NCI-H774 (cell line): ENCODE measurements at places on chromosomes 16 and 17.
A peak's percentile ranks its signal among the peaks of the same experiment; 100 is the strongest.

- DNase-seq = no peak
Observed at GRCh38 chr17:30570596-30571265, 93.5 kb downstream of the GOSR1 start.

DNA sequence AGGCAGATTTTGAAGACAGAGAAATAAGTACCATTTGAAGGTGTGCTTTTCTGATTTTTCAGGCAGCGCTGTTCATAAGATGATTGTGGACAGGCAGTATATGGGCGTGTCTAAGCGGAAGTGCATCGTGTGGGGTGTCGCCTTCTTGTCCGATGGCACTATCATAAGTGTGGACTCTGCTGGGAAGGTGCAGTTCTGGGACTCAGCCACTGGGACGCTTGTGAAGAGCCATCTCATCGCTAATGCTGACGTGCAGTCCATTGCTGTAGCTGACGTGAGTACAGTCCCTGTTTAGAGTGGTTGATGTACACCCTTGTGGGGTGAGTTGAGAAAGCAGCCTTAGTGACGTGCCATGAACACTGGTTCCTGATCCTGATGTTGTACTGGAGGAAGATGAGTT, 10.7 kb downstream of the UTP4 start:
- DNase-seq = no peak

GRCh38 chr17:19646788-19647696, 1.5 kb upstream of the ALDH3A2 start:
- no peak for DNase-seq

DNA sequence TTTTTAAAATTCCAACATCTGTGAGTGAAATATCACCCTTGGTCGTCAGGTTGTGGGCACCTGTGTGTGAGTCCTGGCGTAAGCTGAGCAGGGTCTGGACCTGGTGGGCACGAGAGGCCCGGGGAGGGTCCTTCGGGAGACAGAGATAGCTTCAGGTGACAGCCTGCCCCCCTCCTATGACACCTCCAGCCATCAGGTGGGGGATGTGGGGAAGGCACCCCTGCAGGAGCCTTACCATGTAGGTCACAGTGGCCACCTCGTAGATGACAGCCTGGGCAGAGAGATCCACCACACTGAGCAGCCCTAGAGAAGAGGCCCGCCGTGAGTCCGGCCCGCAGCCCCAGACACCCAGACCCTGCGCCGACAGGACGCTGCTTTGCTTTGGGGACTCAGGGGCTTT, 11.2 kb downstream of the SLC47A2 start:
- DNase-seq = no peak

- no peak for DNase-seq
Observed at GRCh38 chr16:502179-502943, 25.2 kb upstream of the CAPN15 start.

GRCh38 chr17:18217412-18218015, 7.9 kb upstream of the LLGL1 start:
- DNase-seq = peak; percentile 6

DNA sequence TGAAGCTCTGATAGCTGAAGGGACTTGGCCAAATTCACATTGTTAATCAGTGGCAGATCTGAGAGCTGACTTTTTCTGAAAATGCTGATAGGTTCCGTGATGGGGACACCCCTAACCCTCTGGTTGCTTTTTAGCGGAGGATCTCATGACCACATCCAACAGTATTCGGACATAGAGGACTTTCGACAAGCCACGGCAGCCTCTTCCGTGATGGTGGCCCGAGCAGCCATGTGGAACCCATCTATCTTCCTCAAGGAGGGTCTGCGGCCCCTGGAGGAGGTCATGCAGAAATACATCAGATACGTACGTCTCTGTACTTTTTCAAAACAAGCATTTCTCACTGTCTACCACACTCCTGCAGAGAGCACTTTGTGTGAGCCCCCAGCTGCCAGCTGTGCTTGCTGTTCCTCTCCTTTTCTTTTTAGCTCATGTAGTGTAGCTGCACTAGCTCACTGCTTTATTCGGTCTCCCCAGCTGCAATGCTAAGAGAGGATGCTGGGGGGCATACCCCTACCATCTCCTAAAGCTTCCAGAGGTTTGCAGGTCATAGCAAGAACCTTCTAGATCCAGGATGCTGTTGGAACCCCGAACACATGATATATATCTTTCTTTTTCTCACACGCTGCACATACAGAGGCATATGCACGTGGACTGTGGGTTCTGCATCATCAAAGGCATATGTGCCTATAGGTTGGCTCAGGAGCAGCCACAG, 14.2 kb upstream of the NFATC3 start:
- no peak for DNase-seq
